ENCODE measurements at places on chromosomes 2 and 18.

DNA sequence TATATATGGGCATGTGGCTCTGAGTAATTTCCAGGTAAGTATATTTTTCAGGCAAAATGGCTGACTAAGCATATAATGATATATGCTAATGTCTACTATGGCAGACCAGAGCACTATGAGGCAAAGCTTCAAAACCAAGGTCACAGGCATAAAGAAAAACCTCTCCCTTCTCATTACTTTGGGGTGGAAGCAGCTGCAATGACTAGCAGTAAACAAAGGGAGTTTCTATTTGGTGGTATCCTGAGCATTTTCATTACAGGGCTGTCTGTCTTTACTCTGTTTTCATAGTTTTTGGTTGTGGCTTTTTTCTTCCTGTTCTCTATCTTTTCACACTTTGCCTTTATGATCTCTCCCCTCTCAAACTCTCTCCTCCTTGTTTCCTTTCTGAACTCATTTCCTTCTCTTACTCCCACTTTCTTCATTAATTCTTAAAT lies 15.6 kb downstream of the PDE6D start:
- H3K27ac ChIP-seq, result peak overlapping the region; percentile 7
- no peak overlapping the region for H3K4me3 ChIP-seq
- DNase-seq, result no peak
- H3K36me3 ChIP-seq, result no peaks in the 10 kb centered on the region
- H3K27me3 ChIP-seq, result no peaks in the 10 kb centered on the region

GRCh38 chr2:169734169-169734847 lies 676 bp downstream of the KLHL23 start:
- peaks cover 11% of the 10 kb centered on the region for H3K36me3 ChIP-seq
- peaks cover 24% of the 10 kb centered on the region for H3K27me3 ChIP-seq
- H3K4me1 ChIP-seq, result peaks cover 22% of the 10 kb centered on the region
- peak overlapping the region; percentile 69 for H3K27ac ChIP-seq
- peak overlapping the region; percentile 77 for H3K4me3 ChIP-seq

GRCh38 chr2:74552914-74553811 lies 579 bp downstream of the LOXL3 start:
- H3K4me3 ChIP-seq, result peak overlapping the region; percentile 53
- peaks cover 4% of the 10 kb centered on the region for H3K36me3 ChIP-seq
- H3K27me3 ChIP-seq, result peaks cover 38% of the 10 kb centered on the region
- H3K27ac ChIP-seq, result peak overlapping the region; percentile 14
- H3K4me1 ChIP-seq, result peaks cover 12% of the 10 kb centered on the region

DNA sequence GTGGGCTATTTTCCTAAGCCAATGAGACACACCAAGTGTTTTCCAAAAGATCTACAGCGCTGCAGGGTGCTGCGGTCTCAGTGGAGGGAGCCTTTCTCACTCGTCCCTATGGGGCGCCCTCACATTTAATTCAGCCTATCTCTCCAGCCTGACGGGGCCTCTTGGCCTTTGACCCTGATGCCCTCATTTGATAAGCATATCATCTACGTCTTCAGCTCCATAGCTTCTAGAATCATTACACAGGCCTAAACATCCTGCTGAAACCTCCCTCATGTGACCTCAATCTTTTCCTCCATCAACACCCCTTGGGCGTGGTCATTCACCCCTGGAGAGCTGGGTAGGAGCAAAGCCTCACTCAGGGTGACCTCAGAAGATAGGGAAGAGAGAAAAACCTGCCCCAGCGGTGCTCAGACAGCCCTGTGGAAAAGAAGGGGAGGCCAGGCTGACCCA lies 57.4 kb downstream of the CYP26B1 start:
- H3K4me1 ChIP-seq, result no peaks in the 10 kb centered on the region
- no peak overlapping the region for H3K4me3 ChIP-seq
- no peak overlapping the region for H3K27ac ChIP-seq
- H3K36me3 ChIP-seq, result no peaks in the 10 kb centered on the region
- H3K27me3 ChIP-seq, result peaks cover 7% of the 10 kb centered on the region

- H3K27me3 ChIP-seq, result peaks cover 74% of the 10 kb centered on the region
- no peak for DNase-seq
- H3K4me3 ChIP-seq, result no peak overlapping the region
- no peaks in the 10 kb centered on the region for H3K4me1 ChIP-seq
Observed at GRCh38 chr2:66426244-66427111, 8.4 kb upstream of the MEIS1 start.

- no peak for DNase-seq
- no peaks in the 10 kb centered on the region for H3K27me3 ChIP-seq
- peaks cover 5% of the 10 kb centered on the region for H3K4me1 ChIP-seq
- H3K4me3 ChIP-seq, result no peak overlapping the region
- no peaks in the 10 kb centered on the region for H3K36me3 ChIP-seq
Observed at GRCh38 chr2:216538538-216538937, 39.9 kb downstream of the RPL37A start.

GRCh38 chr2:240460781-240461431 lies 25.4 kb downstream of the GPC1 start:
- H3K27ac ChIP-seq, result no peak overlapping the region
- no peak overlapping the region for H3K4me3 ChIP-seq
- DNase-seq, result no peak
- H3K4me1 ChIP-seq, result no peaks in the 10 kb centered on the region
- peaks cover 9% of the 10 kb centered on the region for H3K27me3 ChIP-seq

GRCh38 chr2:226011716-226012450 lies 612.4 kb downstream of the NYAP2 start:
- no peak overlapping the region for H3K4me3 ChIP-seq
- peaks cover 19% of the 10 kb centered on the region for H3K27me3 ChIP-seq
- no peaks in the 10 kb centered on the region for H3K4me1 ChIP-seq
- no peak overlapping the region for H3K27ac ChIP-seq
- no peak for DNase-seq

GRCh38 chr2:35501076-35501475 lies 854.5 kb upstream of the CRIM1 start:
- DNase-seq, result no peak
- H3K27me3 ChIP-seq, result no peaks in the 10 kb centered on the region
- no peaks in the 10 kb centered on the region for H3K4me1 ChIP-seq
- H3K36me3 ChIP-seq, result no peaks in the 10 kb centered on the region
- no peak overlapping the region for H3K4me3 ChIP-seq
- H3K27ac ChIP-seq, result no peak overlapping the region

GRCh38 chr18:11176481-11176881 lies 27.1 kb upstream of the PIEZO2 start:
- no peak overlapping the region for H3K27ac ChIP-seq
- no peak for DNase-seq
- H3K4me3 ChIP-seq, result no peak overlapping the region

GRCh38 chr18:63579616-63580015 lies 7.5 kb upstream of the SERPINB13 start:
- H3K4me1 ChIP-seq, result peaks cover 1% of the 10 kb centered on the region
- H3K4me3 ChIP-seq, result no peak overlapping the region
- H3K27ac ChIP-seq, result no peak overlapping the region
- H3K27me3 ChIP-seq, result peaks cover 6% of the 10 kb centered on the region
- no peaks in the 10 kb centered on the region for H3K36me3 ChIP-seq
- no peak for DNase-seq

- no peak overlapping the region for H3K4me3 ChIP-seq
- no peak overlapping the region for H3K27ac ChIP-seq
- H3K4me1 ChIP-seq, result peaks cover 31% of the 10 kb centered on the region
- no peaks in the 10 kb centered on the region for H3K27me3 ChIP-seq
Observed at GRCh38 chr2:20048488-20049448, 2.7 kb downstream of the LAPTM4A start.
